Stimulated activated CD4-positive, alpha-beta T cell treated with anti-CD3 and anti-CD28 coated beads, Interleukin-1b, Interleukin-23, amount 100 ng/mL, for 1 hour (primary cell): ENCODE measurements at places on chromosomes 12 and 14.

DNA sequence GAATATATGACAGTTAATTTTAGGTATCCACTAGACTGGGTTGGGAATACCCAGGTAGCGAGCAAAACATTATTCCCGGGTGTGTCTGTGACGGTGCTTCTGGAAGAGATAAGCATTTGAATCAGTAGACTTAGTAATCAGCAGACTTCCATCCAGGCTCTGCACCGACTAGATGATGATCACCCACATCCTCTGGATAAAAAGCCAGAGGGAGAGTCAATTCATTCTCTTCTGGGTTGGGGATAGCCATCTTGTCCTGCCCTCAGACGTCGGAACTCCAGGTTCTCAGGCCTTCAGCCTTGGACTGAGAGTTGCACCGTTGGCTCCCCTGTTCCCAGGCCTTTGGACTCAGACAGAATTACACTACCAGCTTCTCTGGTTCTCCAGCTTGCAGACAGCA is 168.0 kb downstream of the PHLDA1 start:
- no peak for DNase-seq

- no peak for DNase-seq
Observed at GRCh38 chr12:86213012-86213411, 43.2 kb downstream of the MGAT4C start.

- no peak for DNase-seq
Observed at GRCh38 chr14:63394841-63395240, 76.1 kb upstream of the GPHB5 start.

DNA sequence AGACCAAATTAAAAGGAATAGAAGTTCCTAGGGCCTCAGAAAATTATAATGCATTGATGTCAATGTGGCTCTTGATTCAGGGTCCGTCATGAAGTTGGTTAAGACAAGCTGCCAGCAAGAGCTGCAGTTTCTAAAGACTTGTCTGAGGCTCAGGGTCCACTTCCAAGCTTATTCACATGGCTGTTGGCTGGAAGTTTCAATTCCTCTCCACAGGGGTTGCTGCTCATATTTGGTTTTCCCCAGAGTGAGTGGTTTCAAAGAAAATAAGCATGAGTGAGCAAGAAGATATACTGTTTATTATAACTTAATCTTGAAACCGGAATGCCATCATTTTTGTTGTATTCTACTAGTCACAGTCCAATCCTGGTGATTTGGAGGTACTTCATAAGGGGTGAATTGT is 1247.4 kb downstream of the LRFN5 start:
- no peak for DNase-seq

GRCh38 chr12:81329085-81329484 is 251.2 kb downstream of the ACSS3 start:
- DNase-seq, result no peak

DNA sequence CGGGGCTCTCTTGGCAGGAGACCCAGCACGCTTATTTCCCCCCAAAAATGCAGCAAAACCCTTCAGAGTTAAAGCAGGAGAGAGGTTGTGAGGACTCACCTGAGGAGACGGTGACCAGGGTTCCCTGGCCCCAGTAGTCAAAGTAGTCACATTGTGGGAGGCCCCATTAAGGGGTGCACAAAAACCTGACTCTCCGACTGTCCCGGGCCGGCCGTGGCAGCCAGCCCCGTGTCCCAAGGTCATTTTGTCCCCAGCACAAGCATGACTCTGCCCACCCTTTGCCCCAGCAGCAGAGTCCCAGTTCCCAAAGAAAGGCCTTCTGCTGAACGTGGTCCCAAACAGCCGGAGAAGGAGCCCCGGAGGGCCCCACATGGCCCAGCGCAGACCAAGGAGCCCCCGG is 337.7 kb downstream of the TMEM121 start:
- no peak for DNase-seq

DNA sequence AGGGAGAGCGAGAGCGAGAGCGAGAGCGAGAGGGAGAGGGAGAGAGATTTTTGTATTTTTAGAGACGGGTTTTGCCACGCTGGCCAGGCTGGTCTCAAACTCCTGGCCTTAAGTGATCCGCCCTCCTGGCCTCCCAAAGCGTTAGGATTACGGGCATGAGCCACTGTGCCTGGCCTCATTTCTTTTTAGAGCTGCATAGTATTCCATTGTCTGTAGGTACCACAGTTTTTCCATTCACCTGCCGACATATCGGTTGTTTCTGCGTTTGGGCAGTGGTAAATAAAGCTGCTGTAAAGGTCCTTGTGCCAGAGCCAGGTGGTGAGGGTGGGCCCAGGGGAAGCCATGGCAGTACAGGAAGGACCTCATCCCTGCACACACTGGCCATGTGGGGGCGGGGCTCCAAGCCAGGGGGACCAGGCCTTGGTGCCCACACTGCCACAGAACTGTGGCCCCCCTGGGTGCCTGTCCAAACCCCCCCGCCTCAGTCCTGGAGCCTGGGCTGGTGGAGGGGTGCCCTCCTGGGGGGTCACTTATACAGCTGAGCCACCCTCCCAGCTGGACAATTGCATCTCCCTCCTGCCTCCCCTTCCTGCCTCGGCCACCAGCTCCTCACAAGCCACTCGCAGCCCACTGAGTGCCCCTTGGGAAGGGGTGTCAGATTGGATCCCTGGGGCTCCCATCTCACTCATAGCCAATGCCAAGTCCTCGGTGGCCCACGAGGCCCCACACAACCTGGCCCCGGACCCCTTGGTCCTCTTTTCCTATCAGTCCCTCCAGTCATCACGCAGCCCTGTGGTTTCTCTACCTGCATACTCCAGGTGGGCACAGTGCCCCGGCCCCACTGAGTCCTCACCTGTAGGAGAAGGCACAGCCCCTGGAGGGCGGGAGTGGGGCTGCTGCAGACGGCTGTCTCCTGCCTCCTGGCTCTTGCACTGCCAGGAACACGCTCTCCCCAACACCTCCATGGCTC is 1.7 kb upstream of the PUS1 start:
- DNase-seq, result no peak
